ENCODE measurements at places on chromosomes 13 and 19. TPM values are rescaled to one million over a fixed set of nuclear protein-coding genes. Genes with fewer than 3 reads are reported as not detected.

The MAST1 gene
- total RNA-seq: 67.4 TPM

The JSRP1 gene
- not detected for total RNA-seq

The CACNG7 gene
- total RNA-seq: 12.0 TPM

The PSG1 gene
- not detected for total RNA-seq

The OR7D2 gene
- total RNA-seq: under 0.01 TPM

The RPL36 gene
- total RNA-seq: 201 TPM

The ZNF490 gene
- total RNA-seq: 14.8 TPM

The MYPOP gene
- total RNA-seq: 0.98 TPM

The USPL1 gene
- 36.9 TPM for total RNA-seq

The SELENOV gene
- total RNA-seq: not detected

The ZIC2 gene
- total RNA-seq: 4.4 TPM

The IL27RA gene
- total RNA-seq: 5.9 TPM

The KRTDAP gene
- 0.49 TPM for total RNA-seq

The CYP4F3 gene
- total RNA-seq: 0.25 TPM

The NUP58 gene
- total RNA-seq: 81.1 TPM

The LIN7B gene
- 19.7 TPM for total RNA-seq

The PCSK4 gene
- total RNA-seq: 2.2 TPM

The GSX1 gene
- total RNA-seq: under 0.01 TPM

The HCST gene
- total RNA-seq: not detected

The TTC9B gene
- total RNA-seq: 32.0 TPM

The ZNF91 gene
- total RNA-seq: 573 TPM

The ZNF135 gene
- 9.8 TPM for total RNA-seq

The MUC16 gene
- not detected for total RNA-seq

The NAPSA gene
- total RNA-seq: 0.25 TPM

The KLK10 gene
- not detected for total RNA-seq

The ACP5 gene
- 0.25 TPM for total RNA-seq

The FFAR1 gene
- total RNA-seq: not detected
